Activated CD8-positive, alpha-beta memory T cell treated with anti-CD3 and anti-CD28 coated beads for 4 hours (primary cell): ENCODE measurements at places on chromosomes 5 and 9.

- no peak for DNase-seq
Measured at GRCh38 chr5:6715758-6716628, 2.8 kb downstream of the TENT4A start.

- no peak for DNase-seq
Measured at GRCh38 chr9:129694243-129694646, 28.8 kb downstream of the PRRX2 start.

DNA sequence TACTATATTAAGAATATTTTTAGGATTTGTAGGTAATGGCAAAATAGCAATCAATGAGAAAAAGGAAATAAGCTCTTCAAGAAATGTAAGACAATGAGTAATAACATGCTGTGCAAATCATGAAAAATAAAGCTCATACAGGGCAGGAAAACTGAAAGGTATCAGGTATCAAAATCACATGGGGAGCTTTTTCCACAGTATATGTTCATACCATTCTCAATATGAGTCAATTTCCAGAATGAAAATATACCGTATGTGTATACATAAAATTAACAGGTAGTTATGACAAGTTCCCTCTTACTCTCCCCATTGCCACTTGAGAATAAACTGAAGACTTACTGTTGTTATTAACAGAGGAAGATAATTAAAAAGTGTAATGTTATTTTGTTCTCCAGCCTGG, 35.9 kb downstream of the EFCAB9 start:
- no peak for DNase-seq

DNA sequence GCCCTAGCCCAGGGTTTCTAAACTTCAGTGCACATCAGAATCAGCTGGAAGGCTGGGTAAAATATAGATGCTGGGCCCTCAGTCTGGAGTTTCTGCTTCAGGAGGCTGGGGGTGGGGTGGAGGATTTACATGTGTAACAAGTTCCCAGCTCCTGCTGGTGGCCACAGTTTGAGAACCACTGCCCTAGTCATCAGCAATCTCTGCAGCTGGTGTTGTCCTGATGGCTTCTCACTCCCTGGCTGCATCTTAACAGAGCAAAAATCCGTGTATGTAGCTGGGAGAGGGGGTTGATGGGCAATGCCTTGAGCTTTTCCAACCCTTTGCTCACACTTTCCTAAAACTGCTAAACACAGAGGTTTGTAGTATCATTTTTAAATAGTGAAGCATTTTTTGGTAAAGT, 186.0 kb upstream of the KLF9 start:
- no peak for DNase-seq

- DNase-seq, result no peak
Measured at GRCh38 chr9:94780516-94780950, 54.0 kb downstream of the AOPEP start.

DNA sequence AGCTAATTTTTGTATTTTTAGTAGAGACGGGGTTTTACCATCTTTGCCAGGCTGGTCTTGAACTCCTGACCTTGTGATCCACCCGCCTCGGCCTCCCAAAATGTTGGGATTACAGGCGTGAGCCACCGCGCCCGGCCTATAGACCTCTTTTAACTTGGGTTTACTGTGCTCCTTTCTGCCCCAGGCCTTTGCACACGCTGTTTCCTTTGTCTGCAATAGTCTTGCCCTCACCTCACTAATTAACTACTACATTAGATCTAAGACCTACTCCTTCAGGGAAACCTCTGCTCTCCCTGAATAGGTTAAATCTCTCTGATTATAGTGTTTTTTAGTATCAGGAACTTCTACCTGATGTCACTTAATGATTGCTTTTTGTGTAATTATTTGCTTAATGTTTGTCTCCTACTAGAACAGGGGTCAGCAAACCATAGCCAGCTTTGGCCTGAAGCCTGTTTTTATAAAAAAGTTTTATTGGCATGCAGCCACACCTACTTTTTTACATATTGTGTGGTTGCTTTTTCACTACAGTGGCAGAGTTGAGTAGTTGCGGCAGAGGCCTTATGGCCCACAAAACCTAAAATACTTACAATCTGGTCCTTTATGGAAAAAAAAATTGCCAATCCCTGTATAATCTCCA, 31.2 kb upstream of the TLE1 start:
- DNase-seq, result no peak

DNA sequence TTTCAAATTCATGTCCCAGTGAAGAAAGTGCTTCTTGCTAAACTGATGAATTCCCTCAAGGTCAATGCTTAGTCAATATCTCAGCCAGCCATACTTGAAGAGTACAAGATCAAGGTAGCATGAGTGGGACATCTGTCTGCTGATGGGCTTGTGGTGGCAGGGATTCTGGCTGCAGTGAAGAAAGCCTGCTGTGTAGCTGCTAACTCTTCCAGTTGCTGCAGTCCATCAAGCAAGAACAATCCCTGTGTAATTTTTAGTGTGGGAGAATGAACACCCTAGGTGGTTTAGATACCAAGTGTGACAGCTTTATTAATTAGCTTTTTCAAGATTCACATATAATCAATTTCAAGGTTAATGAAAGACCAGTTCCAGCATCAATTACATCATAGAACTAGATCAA, 443.9 kb downstream of the TAF11L14 start:
- no peak for DNase-seq

DNA sequence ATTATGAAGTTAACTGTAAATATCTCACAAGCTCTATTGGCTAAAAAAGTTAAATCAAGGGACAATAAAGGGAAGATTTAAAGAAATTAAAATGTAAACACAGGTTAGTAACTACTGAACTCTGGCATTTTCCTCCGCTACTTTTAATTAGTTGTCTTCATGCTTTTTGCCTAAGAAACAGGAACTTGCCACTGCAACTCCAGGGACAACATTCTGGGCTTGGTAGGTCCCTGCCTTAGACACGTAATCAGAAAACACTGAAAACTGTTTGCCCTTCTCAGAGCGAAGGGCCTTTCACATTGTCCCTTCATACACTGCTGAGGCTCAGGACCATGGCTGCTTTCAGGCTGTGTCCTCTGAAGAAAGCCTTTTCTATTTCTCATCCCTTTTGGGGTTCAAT, 118.7 kb downstream of the CCDC192 start:
- no peak for DNase-seq
